IMR-90 (cell line): ENCODE measurements at places on chromosomes 13 and 19.

DNA sequence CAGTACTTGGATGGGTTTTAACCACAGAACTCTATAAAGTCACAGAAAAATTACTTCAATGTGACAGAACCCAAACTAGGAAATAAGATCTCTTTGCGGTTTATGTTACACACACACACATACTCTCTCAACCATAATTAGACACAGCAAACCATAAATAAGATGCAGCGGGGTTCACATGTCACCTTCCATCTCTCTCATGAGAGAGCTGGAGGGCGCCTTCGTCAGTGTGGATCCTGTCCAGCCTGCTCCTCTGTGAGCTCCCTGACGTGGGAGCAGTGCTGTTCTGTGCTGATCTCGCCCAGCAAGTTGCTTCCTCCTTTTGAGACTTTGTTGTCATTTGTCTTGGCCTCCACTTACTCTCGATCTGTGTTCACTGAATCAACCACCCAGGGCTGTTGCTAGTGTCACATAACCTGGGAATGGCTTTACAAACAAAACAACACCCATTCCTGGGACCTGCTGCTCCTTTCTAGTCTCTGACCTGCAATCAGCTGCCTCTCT is 204.9 kb upstream of the KL start:
- DNase-seq = no peak

DNA sequence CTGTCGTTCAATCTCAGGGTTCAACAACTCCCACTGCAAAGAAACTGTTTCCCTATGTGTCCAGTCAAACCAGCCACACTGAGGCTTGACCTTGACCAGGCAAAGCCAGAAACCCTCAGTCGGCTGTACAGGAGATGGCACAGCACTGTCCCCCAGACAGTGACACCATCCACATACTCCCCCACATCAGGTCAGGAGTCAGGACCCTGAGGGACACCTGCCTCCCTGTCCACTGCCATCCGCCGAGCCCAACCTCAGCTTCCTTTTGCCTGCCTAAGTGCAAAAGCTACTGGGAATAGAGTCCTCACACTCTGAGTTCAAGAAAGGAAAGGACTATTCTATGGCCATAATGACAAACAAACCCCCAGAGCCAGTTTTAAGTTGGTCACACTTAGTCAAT is 66.8 kb downstream of the ATP7B start:
- DNase-seq = no peak

- no peak for DNase-seq
Observed at GRCh38 chr19:51441410-51442390, 16.6 kb downstream of the SIGLEC8 start.

DNA sequence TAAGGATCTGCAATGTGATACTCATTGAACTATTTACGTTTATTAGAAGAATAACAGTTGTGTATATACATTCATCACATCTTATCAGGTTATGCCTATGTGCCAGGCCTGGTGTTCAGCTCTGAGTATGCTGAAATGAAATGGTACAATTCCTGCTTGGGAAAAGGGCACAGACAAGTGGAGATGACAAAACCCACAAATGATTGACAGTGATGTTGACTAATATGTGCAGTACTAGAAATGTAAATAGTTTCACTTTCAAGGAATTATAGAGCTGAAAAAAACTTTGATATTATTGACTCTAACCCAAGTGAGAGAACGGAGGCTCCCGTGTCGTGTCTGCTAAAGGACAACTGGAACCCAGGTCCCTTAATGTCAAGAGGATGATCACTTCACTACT is 386.8 kb upstream of the DACH1 start:
- no peak for DNase-seq

DNA sequence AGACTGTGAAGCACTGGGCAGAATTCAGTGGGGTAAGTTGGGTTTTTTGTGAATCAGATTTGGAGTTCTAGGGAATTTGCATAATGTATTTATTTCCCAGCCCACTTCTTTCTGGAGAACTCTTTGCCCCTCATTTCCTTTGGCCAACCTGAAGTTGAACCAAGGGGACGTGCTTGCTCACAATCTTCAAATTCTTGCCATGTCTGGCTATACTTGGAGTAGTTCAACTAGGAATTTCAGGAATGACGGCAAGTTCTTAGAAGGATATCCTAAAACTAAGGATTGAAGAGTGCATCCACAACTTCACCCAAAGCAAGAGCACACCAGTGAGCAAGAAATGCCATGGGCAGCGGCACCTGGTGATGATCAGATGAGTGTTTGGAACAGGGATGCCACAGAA is 88.5 kb downstream of the TEX26 start:
- no peak for DNase-seq

- peak; percentile 17 for DNase-seq
Observed at GRCh38 chr19:47228168-47228936, 2.6 kb downstream of the BBC3 start.

DNA sequence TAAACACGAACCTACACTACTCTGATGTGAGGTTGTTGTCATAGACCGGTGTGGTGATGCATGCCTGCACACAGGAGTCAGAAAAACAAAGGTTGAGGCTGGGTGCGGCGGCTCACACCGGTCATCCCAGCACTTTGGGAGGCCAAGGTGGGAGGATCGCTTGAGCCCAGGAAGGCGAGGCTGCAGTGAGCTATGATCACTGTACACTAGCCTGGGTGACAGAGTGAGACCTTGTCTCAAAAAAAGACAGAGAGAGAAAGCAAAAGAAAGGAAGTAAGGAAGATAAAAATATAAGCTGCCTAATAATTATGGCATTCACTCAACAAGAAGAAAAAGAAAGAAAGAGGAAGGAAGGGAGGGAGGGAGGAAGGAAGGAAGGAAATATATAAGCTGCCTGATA is 9.3 kb downstream of the GP6 start:
- DNase-seq = no peak

- DNase-seq = no peak
Observed at GRCh38 chr19:38015216-38015615, 108.2 kb downstream of the SIPA1L3 start.
